ENCODE measurements at places on chromosomes 3 and 15.

- no peak for DNase-seq
Measured at GRCh38 chr15:48031466-48031865, 89.3 kb upstream of the SLC24A5 start.

DNA sequence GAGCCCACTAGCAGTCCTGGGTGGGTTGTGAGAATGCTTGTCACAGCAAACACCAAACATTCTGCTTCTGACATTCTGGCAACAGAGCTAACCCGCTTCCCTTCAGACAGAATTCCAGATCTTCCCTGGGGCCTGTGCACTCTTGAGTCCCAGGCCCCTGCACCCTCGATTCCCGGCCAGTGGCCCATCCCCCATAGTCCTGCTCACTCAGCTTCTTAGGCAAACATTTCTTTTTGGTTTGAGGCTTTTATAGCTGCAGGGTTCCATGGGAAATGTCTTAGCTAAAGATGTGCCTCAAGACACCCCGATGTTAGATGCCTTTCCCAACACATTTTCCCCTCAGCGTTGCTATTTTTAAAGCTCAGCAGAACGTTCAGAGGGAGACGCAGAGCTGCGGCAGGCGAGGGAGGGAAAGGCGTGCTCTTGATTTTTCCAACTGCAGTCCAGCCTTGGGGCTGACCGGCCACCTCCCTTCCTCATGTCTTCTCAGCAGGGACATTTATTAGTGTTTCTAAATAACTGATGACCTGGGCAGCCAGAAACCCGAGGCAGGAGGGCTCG lies 35.2 kb downstream of the ABTB1 start:
- DNase-seq: no peak

DNA sequence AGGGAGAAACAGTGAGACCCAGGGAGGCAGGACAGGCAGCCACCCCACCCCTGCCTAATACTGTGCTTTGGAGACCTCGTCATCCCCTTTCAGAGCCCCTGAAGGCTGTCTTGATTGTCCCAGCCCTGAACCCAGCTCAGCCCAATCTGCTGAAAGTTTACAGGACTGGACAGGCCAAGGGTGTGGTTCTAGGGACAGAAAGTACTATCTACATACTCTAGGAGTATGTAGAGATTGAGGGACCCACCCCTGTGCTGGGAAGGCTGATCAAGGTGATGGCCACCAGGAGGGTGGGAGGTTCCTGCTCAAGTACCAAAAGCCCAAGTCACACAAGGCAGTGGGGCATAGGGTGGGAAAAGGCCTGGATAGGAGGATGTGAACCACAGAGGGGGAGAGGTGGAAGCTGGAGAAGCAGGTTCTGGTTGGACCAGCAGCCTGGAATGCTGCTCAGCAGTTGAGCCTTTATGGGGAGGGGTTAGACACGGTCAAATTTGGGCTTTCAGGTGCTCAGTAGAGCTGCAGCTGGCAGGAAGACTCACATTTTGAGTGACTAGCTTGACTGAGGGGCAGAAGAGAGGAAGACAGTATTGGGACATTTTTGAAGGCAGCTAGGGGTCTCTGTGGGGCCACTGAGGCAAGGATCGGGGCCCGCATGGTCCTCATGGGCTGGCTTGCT lies 6.7 kb downstream of the NBEAL2 start:
- no peak for DNase-seq

DNA sequence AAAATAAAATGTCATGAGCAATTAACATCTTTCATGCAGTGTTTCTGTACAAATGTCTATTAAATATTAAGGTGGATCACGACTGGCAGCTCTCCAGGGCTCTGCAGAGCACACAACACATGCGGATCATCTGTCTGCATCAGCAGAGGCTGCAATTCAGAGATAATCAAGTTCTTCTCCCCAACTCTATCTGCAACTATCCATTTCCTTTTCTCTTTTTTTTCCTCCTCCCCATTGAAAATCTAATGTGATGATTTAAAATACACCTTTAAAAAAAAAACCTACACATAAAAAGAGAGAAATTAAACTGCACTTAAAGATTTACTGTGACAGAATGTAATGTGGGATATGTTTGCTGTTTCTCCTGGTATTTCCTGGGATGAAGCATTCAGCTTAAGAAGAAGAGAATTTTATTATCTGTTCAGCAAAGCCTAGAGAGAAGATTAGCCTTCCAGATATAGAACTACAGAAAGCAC lies 352.6 kb upstream of the CCDC54 start:
- no peak for DNase-seq

DNA sequence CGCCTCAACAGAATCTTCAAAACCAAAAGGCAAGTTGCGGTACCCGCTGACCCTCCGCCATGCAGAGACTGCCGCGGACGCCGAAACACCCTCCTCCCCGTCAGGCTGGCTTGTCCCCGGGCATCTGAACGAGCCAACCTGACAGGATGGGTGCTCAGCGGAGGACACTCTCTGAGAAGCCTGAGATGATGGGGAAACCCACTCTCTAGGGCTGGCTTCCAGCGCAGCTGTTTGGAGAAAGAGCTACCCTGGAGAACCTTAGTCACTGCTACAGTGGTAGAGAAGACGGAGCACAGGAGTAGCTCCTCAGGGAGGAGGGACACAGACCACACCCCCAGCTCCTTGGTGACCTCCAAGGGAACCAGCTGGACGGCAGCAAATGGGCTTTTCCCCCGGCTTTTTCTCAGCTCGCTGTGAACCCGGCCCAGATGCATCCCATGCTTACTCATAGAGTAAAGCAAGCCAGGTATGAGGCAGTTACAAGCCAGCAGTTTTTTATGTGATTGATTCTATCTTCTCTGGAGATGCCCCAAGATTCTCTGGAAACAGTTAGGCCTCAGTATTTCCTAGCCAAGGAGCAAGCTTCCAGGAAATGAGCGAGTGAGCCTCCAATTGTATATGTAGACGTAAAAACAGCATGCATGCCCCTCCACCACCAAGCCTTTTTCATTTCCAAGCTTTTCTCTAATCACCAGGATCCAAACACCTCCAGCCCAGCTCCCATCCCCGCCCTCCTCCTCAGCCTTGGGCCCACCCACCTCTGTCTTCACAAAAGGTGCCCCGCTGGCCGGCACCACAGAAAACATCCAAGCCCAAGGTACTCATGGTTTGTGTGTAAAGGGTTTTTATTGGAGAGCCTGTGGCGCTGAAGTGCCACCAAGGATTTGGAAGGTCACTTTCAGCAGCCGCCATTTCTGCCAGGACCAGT lies 38.7 kb downstream of the FAM174B start:
- DNase-seq: no peak

- DNase-seq: no peak
Measured at GRCh38 chr15:58232281-58233065, 94.3 kb downstream of the AQP9 start.

GRCh38 chr3:177590826-177591225 lies 393.5 kb upstream of the TBL1XR1 start:
- no peak for DNase-seq

Measured in SJSA1 (cell line).